PC-3 (cell line): ENCODE measurements at places on chromosomes 16 and 17. TPM values are rescaled to one million over a fixed set of nuclear protein-coding genes. Genes with fewer than 3 reads are reported as not detected.

The TBC1D3H gene
- not detected in 2 replicates for total RNA-seq

The CLTC gene
- 241 and 269 TPM in 2 replicates for total RNA-seq

The CEP295NL gene
- 1.8 and 2.4 TPM in 2 replicates for total RNA-seq

The HEATR9 gene
- total RNA-seq = not detected in 2 replicates

The CD79B gene
- not detected in 2 replicates for total RNA-seq

The SLC47A1 gene
- total RNA-seq = 0.12 and 0.15 TPM in 2 replicates

The CSH2 gene
- total RNA-seq = not detected in 2 replicates

The CLEC19A gene
- total RNA-seq = not detected in 2 replicates

The CSF3 gene
- 4.0 and 4.3 TPM in 2 replicates for total RNA-seq

The SPNS3 gene
- 0.69 and 2.6 TPM in 2 replicates for total RNA-seq

The BEAN1 gene
- total RNA-seq = 1.9 and 2.2 TPM in 2 replicates

The ASPHD1 gene
- total RNA-seq = 2.0 and 3.9 TPM in 2 replicates

The PYDC1 gene
- not detected in 2 replicates for total RNA-seq

The KRT17 gene
- 92.1 and 115 TPM in 2 replicates for total RNA-seq

The PABPN1L gene
- total RNA-seq = not detected in 2 replicates

The PYY gene
- total RNA-seq = not detected in 2 replicates

The PRKCB gene
- not detected in 2 replicates for total RNA-seq

The USP43 gene
- total RNA-seq = 8.1 and 10.0 TPM in 2 replicates

The PSMB3 gene
- total RNA-seq = 366 and 441 TPM in 2 replicates

The PRSS33 gene
- total RNA-seq = 0.11 TPM in 1 of 2 replicates, not detected in the other

The KRT33A gene
- not detected in 2 replicates for total RNA-seq

The ZP2 gene
- total RNA-seq = not detected in 2 replicates
